Activated T-cell treated with anti-CD3 and anti-CD28 coated beads for 48 hours (primary cell): ENCODE measurements at places on chromosomes 4 and X.

GRCh38 chrX:74922922-74923543 lies 2.2 kb downstream of the NEXMIF start:
- no peak for DNase-seq

DNA sequence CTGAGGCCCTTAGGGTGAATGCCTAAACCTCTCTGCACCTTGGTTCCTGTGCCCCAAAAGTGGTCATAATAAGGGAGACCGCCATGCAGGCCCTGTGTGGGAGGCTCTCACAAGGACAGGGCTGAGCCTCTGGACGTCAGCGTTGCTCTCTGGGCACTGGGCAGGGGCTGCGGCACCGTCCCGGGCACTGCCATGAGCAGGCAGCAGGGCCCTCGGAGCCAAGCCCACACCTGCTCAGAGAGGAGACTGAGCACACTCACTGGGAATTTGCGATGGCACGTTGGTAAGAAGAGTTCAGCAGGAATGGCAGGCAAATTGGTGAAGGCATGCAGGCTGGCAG lies 123.4 kb downstream of the HMX1 start:
- DNase-seq, result no peak

- DNase-seq, result no peak
These were observed 34.9 kb downstream of the BMP2K start for GRCh38 chr4:78811034-78811433.

DNA sequence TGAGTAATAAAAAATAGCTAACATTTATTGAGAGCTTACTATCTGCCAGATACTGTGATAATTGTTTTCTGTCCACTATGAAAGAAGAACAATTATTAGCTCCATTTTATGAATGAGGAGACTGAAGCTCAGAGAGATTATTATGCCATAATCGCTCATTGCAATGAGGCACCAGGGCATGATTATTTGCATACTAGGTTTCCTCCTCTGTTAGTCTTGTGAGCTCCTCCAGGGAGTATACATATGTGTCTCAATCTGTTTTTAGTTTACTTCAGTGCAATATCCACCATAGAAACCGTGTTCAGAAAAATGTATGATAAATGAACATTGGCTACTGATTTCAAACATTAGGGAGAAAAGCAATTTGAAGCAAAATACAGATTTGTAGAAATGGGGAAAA lies 139.4 kb upstream of the OTUD4 start:
- DNase-seq, result no peak

DNA sequence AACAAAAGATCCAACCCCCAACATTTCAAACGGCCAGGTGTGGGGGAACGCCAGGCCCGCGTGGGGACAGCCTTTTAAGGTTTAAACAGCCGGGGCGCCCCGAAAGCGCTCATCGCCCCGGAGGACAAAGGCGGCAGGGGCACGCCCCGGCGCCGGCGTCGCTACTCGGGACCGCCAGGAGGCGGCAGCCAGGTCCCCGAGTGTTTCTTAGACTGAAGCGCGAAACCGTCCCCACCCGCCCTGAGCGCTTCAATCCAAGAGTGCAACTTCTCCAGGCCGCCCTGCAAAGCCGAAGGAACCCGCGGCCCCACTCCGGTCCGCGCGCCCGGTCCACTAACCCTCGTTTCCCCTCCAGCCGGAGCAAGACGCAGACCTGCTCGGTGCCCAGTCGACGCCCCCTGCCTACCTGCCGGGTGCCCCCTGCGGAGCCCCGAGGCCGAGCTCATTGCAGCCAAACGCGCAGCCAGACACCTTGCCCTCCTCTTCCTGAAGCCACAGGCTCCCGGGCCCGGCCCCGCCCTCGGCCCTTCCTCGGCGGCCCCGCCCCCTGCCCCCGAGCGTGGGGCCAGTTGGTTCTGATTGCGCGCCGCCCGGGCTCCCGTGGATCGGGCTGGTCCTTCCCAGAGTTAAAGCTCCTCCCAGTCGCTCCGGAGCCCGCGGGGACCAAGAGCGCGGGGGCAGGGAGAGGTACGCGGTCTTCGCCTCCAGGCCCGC lies at the start of gene CASP6:
CASP6 (minus strand) TSS at position 496 of the 714 bp plus-strand sequence; CDS start at position 446, 50 bp downstream.
- DNase-seq, result peak; percentile 70

- no peak for DNase-seq
These were observed 85.2 kb upstream of the CLCN4 start for GRCh38 chrX:10071451-10072144.
